Karpas-422 (cell line): ENCODE measurements at places on chromosomes 2 and 18.

DNA sequence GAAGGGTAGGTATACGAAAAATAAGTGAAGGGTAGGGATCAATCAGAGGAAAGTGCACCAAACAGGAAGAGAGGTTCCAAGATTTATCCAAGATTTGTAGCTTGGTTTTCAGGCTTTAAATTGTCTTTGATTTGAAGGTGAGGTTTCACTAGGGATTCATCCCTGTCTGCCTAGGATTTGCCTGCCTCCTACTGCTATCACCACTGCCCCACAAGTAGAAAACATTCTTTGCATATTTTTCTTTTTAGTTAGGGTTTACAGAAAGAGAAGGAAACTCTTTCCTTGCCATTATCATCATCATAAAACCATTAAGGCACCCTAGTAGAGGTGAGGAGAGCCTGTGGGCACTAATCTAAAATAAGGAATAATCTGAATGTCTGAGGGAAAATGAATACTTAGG is 45.8 kb upstream of the TANC1 start:
- no peak for DNase-seq

DNA sequence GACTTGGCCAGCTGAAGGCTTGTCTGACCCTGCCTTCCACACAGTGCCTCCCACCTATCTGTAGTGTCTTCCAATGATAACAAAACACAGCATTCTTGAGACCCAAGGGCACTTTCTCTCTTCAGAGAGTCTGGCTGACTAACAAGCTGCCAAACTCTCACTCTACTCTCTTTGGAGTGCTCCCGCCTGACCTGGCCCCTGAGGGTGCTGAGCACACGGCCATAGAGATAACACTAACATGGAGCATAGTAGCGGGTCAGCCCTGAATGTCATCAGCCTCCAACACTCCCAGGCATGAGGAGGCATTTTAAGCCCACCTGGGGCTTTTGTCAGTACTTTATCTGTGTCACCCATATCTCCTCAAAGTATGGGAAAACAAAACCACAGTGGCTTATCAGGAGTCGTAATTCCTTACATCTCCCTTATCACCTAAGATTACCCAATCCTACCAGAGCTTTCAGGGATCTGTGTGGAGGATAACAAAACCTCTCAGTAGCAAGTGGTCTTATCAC is 160.3 kb upstream of the TCF4 start:
- no peak for DNase-seq

- DNase-seq, result no peak
Observed at GRCh38 chr2:218536804-218537494, 31.2 kb downstream of the USP37 start.

- no peak for DNase-seq
Observed at GRCh38 chr2:127604986-127605385, 41.0 kb upstream of the GPR17 start.

GRCh38 chr18:39485696-39486095 is 1920.1 kb upstream of the CELF4 start:
- DNase-seq, result no peak

- DNase-seq, result peak; percentile 94
Observed at GRCh38 chr2:181891258-181891965, at the start of gene ITPRID2. TSS of gene ITPRID2 (plus strand) at chr2:181891730. CDS start at chr2:181892067, 337 bp downstream.
